ENCODE measurements at places on chromosomes 16 and 17. TPM values are rescaled to one million over a fixed set of nuclear protein-coding genes. Genes with fewer than 3 reads are reported as not detected.
A peak's percentile ranks its signal among the peaks of the same experiment; 100 is the strongest.

DNA sequence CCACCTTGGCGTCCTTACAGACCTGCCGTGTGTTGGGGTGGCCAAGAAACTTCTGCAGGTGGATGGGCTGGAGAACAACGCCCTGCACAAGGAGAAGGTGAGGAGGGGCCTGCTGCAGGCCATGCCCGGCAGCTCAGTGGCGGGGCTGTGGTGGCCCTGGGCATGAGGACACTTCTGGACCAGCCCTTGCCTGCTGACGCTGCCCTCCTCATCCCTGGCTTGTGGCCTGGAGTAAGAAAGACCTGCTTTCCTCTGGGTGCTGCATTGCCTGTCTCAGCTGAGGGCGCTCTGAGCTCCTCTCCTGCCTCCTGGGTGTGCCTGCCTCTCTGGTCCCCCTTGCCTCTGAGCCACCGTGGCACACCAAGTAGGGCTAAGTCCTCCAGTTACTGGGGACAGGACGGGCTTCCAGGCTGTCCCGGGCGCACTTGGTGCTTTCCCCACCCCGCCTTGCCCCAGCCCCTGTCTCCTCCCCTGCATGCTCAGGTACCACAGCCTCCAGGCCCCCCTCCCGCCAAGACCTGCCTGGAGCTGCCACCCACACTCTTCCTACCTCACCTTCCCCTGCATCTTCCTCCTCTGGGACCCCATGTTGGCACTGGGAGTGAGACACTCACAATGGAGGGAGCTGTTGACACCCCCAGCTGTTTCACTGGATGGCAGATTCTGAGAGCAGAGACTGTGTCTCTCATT, 8.7 kb downstream of the ENDOV start:
- DNase-seq = no peak

DNA sequence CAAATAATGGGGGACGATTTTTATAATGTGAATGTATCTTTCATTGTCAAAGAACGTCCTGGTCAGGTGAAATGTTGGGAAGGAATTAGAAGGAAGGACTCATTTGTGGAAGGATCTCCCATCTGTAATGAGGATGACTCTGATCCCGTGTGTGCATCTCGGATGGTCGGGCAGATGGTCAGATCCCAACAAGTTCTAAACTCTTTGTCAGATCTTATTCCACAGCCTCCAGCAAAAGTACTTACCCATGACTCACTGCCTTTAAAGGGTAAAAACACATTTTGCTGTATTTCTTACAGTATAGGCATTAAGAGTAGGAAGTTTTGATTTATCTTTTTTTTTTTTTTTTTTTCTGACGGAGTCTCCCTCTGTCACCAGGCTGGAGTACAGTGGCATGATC, 539 bp upstream of the KRTAP4-8 start:
- DNase-seq = no peak

DNA sequence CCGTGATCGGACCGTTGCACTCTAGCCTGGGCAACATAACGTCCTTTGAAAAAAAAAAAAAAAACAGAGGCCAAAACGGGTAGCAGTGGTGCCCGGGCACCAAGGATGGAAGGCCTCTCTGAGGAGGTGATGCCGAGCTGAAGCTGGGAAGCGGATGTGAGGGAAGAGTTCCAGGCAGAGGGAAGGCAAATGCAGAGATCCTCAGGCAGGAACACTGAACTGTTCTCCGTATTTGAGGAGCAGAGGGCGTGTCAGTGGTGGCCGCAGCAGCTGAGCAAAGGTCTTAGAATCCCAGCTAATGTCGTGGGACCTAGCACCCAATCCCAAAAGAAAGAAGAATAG, 656 bp upstream of the KCTD13 start:
- peak; percentile 47 for DNase-seq

DNA sequence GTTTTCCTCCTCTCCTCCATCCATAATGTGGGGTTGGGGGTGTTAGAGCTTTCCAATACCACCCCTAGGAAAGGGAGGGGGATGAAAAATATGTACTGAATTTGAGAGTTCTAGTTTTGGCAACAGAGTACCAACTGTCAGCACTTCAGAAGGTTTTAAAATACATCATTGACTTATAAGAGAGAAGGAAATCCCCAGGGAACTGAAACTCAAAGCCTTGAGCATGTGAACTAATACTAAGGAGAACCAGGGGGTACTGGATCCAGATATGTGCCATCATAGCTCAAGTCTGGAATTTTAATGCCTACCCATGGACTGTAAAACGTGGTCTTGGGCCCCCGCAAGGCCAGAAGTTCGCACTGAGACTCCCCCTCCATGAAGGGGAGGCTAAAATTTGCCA, 15.8 kb downstream of the CACNG5 start:
- no peak for DNase-seq

The TBC1D3E gene
- total RNA-seq = not detected

GRCh38 chr16:74264811-74265210, 31.8 kb upstream of the PSMD7 start:
- no peak for DNase-seq

The PLXDC1 gene
- 4.4 TPM for total RNA-seq

GRCh38 chr17:51085150-51085805, 35.4 kb downstream of the SPAG9 start:
- no peak for DNase-seq

- DNase-seq = peak; percentile 33
Observed at GRCh38 chr16:2751577-2752034, 832 bp upstream of the SRRM2 start.

The KAT2A gene
- total RNA-seq = 38.4 TPM

GRCh38 chr17:47311420-47311819, 12.3 kb upstream of the EFCAB13 start:
- no peak for DNase-seq

The SLC5A10 gene
- not detected for total RNA-seq

The GPR179 gene
- under 0.01 TPM for total RNA-seq

DNA sequence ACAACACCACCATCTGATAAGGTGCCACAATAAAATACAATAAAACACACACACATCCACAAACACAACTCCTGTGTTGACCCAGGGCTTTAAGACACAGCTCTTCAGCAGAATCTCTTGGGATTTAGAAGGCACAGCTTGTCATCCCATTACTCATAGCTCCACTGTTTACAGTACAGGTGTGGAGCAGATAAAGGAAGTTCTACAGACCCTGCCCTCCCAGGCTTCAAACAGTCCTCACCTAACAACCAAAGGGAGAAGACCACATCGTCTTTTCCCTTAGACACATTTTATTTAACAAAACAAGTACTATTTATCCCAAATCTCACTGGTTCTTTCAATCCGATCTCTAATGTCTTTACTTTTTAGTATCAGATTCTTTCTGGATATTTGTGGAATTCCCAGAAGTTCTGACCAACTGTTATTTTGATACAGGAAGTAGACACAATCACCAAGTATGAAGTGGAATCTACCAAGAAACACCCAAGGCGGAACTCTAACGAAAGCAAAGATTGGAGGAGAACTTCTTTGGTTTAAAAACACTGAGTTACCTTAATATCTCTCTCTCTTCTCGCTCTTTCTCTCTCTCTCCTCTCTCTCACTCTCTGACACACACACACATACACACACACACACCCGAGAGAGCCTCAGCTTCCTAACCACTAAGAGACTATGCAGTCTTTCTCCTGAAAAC, 46.1 kb downstream of the CYTH1 start:
- peak; percentile 64 for DNase-seq

- peak; percentile 58 for DNase-seq
Observed at GRCh38 chr17:82815790-82816305, 24.0 kb downstream of the ZNF750 start.

The SLC35G6 gene
- not detected for total RNA-seq

Data from transverse colon (tissue), 4 donors.